ENCODE measurements at places on chromosomes 2 and 18.

GRCh38 chr18:36328385-36328858, 30.9 kb downstream of the FHOD3 start:
- no peak for DNase-seq

GRCh38 chr2:181440919-181441318, 16.3 kb upstream of the ITGA4 start:
- DNase-seq: no peak

DNA sequence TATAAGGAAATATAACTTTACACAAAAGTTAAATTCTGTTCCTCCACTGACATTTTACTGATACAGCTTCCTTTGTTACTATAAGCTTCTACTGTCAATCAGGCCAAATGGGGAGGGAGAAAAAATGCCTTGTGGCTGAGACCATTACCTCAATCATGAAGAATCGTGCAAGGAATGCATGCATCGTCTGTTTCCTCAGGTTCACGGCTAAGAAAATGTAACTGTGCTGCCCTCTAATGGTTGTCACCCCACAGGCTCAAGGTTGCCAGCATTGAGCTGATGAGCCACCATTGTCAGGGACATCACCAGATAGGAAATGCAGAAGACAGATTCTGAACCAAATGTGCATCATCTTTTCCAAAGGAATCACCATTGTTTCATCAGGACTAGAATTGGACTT, 426.9 kb downstream of the CDH2 start:
- no peak for DNase-seq

- DNase-seq: no peak
Observed at GRCh38 chr2:138177693-138178092, 213.4 kb downstream of the HNMT start.

DNA sequence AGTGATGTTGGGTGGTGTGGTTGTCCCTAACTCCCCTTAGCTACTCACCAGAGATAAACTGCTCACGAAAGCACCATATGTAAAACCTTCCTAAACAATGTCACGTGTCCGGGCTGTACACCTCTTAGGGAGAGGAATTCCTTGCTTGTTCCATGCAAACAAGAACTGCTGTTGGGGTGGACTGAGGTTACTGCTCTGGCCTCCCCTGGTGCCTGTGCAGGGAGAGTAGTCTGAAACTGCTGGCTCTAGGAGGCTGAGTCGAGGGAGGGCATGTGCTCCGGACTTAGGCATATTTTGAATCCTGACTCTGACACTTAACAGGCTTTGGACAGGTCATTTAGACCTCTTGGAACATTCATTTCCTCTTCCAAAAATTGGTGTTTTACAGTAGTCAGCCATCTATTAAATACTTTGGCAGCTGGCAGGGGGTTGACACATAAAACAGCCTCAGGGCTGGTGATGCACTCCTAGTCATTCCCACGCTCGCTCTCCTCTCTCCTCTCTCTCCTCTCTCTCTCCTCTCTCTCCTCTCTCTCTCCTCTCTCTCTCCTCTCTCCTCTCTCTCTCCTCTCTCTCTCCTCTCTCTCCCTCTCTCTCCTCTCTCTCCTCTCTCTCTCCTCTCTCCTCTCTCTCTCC, 10.6 kb downstream of the THNSL2 start:
- DNase-seq: no peak

GRCh38 chr18:50819027-50819727, 639 bp downstream of the MRO start:
- no peak for DNase-seq

DNA sequence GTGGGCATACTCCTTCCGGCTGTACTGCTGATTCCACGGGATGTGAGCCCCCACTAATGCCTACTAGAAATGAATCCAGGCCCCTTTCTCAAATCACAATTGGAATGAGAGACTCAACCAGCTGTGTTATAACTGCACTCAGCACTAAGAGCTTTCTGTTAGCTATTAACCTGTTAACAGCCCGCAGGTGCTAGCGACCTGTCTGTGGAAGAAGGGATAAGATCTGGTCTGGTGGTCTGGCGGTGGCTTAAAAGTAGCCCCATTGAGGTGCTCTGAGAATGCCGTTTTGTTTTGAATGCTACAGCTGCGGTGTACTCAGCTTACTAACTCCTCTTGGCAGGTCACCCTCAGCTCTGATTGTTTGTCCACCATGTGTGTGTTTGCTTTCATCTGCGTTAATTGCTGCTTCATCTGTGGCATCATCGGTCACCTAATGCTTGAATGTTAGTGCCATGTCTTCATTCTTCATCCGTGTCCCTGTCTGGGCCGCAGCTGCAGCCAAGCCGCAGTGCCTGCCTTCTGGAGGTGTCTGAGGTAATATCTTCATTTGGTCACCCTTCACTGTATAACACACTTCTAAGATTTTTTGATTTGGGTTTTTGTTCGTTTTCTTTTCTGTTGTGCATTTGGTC, 16.3 kb downstream of the RAB12 start:
- DNase-seq: no peak
